ENCODE measurements at places on chromosomes 6 and 20.
A peak's percentile ranks its signal among the peaks of the same experiment; 100 is the strongest.

DNA sequence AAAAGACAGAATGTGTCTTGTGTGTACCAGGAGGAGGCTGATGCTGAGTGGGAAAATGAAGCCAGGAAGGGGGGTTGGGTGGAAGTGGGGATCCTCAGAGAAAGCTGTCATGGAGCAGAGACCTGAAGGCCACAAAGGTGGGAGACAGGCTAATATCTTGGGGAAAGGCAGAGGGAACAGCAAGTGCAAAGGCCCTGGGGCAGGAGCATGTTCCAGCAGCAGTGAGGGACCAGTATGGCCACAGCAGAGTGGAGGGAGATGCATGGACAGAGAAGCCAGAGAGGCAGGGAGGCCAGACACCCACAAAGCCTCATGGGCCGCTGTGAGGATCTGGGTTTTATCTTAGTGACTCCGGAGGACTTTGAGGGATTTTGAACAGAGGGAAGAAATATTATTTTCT lies 254.2 kb upstream of the SULF2 start:
- no peak for DNase-seq

DNA sequence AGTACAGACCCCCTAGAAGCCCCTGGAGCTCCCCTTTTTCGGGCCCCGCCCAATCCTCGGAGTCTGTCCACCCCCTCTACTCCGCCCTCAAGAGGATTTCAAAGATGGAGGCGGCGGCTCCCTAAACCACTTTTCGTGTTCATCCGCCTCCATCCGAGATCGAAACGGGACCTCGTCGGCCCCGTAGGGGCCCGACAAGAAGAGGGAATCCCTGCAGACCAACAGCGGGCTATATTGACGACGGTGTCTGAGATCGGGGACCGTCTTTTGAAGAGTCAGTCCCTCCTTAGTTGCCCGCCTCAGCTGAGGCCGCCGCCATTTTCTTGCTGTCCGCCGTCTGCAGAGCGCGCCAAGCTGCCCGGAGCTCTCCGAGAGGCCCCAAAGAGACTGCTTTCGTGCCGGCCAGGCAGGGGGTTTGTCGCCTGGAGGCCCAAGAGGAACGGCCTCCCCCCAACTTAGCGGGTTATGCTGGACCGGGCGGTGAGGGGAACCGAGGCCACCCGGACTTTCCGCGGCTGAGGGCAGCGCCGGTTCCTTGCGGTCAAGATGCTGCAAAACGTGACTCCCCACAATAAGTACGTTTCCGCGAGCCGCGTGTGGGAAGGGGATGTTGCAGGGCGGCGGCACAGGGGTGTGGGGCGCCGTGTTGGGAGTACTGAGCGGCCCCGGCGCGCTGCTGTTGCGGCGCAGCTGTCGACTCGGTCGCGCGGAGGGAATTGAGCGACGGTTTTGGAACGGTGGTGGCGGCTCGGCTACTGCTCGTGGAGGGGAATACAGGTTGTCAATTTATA lies 4.2 kb downstream of the BRD2 start:
- peak; percentile 56 for DNase-seq

DNA sequence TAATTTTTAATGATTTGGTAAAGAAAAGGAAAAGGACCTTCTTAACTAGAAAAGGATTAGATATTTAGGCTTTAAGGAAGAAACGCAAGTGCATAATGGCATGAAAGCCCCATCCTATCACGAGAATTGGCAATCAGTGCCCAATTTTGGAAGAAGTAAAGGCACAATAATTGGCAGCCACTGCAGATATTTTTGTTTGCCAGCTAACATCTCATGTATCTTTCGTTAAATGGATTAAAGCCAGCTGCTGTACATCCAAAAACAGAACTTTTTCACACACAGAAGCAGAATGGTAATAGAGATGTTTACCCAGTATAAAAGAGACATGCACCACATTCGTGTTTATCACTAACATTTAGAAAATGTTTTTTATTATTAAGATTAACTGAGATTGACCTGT lies 180.3 kb downstream of the C6orf118 start:
- DNase-seq, result no peak

GRCh38 chr6:36633915-36634314 lies 39.8 kb downstream of the SRSF3 start:
- peak; percentile 50 for DNase-seq

- DNase-seq, result no peak
Observed at GRCh38 chr20:23200413-23200812, 114.3 kb upstream of the CD93 start.

GRCh38 chr6:90126839-90127238 lies 169.8 kb downstream of the BACH2 start:
- no peak for DNase-seq

DNA sequence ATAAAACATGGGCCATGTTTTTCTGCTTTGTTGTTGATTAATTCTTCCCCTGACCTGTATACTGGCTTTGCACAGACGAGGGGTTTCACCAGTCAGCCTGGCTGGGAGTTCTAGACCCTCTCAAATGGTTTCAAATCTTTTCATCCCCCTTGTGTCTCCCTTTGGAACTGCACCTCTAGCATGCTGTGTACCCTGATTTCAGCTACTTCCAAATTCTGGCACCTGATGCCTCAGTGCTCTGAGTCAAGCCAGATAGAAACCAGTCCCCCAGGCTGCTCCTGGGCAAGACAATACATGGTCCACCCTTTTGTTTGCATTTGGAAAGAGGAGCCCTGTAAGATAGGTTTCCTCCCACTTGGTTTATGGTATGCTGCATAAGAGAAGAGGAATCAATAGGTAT lies 290.2 kb downstream of the BTBD3 start:
- DNase-seq, result no peak

GRCh38 chr6:68126089-68126749 lies 508.9 kb upstream of the ADGRB3 start:
- DNase-seq, result no peak

GRCh38 chr6:106572875-106573585 lies 56.3 kb downstream of the RTN4IP1 start:
- no peak for DNase-seq

GRCh38 chr20:55394592-55394991 lies 610.7 kb downstream of the CBLN4 start:
- no peak for DNase-seq

DNA sequence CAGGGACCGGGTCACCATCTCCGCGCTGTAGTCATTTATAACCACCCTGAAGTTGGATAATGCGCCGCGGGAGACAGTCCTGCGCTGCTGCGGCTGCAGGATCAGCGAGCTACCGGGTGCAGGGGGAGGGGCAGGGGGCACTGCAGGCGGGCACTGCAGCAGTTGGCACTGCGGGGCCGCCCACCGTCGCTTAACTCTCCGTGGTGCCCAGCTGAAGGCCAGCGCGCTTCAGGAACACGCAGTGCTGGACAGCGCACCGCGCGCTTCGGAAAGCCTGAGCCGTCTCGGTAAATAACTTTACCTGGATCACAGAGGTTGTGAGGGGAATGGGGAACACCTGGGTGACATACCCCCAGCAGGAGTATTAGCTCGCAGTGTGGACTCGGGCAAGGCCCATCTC lies 12.4 kb upstream of the LRFN2 start:
- no peak for DNase-seq

DNA sequence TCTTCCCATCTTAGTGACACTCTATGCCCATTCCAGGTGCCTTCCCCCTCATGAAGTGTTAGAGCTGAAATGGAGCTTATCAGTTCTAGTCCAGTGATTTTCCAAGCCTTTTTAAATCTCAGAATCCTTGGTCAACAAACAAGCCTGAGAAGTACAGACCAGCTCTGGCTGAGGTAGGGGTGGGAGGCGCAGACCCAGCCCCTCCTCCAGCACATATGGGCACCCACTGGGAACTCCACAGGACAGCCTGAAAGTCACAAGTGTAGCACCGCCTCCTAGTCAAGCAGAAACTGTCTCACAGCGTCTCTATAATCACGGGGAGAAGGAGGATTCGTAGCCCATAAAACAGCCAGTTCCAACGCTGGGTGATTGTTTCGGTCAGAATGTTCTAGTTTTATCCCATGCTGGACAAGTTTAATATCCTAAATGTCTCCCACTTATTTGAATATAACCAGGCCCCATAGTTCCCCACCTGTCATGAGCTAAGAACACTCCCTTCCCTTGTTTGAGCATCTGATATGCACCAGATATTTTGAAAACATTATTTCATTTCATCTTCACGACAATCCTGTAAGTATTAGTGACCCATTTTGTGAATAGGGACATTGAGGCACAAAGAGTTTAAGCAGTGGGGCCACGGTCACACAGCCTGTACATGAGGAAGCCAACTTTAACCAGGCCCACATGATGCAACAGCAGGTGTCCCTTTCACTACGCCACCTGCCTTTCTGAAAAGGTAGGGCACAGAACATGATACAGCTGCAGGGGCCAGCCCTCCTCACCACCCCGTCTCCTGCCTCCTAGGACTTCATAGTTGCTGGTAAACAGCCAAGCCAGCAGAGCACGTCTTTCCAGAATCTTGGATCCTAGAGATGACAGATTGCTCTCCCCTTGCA lies 40.1 kb downstream of the TRAF3IP2 start:
- peak; percentile 89 for DNase-seq

DNA sequence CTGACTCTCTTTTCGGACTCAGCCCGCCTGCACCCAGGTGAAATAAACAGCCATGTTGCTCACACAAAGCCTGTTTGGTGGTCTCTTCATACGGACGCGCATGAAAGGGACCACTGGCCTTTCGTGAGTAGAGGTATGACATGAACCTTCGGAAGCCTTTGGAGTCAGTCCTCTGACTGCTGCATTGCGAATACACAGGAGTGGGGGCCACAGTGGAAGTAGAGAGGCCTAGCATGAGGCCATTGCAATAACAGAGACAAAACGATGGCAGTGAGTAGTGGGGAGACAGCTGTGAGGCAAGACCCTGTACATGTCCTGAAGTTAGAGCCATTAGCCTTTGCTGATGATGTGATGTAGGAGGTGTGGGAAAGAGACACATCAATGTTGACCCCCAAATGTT lies 56.4 kb downstream of the SMPDL3A start:
- no peak for DNase-seq

DNA sequence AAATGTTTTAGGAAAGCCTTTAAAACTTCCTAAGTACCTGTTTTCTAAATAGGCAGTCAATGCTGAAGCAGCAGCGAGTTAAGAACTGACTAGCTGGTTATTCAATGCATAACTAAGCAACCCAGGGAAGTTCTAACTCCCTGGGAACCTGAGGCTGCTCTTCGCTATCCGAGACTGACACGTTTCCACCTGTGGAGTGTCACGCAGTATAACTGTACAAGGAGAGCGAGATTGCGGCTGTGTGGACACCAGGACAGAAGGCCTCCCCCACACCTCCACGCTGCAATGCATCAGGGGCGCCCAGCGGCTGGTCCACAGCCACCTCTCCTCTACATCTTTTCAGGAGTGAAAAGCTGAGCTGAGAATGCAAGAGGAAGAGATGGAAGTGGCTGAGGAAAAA lies 8.0 kb downstream of the PXDC1 start:
- DNase-seq, result no peak

DNA sequence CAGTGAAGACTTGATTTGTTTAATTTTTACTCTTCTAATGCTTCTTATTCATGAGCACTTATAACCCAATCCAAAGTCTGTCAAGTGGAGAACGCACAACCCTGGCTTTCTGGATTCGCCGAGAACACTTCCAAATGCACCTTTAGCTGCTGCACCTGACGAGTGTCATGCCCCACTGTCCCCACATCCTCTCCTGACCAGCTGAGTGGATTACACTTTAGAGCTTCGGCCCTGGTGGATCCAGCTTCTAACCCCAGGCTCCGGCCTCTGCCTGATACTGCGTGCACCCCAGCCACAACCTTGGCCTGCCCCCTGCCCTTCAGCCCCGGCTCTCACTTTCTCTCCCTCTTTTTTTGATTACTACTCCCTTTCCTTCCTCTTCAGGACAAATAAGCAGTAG lies 258.8 kb downstream of the TMEM242 start:
- DNase-seq, result no peak

DNA sequence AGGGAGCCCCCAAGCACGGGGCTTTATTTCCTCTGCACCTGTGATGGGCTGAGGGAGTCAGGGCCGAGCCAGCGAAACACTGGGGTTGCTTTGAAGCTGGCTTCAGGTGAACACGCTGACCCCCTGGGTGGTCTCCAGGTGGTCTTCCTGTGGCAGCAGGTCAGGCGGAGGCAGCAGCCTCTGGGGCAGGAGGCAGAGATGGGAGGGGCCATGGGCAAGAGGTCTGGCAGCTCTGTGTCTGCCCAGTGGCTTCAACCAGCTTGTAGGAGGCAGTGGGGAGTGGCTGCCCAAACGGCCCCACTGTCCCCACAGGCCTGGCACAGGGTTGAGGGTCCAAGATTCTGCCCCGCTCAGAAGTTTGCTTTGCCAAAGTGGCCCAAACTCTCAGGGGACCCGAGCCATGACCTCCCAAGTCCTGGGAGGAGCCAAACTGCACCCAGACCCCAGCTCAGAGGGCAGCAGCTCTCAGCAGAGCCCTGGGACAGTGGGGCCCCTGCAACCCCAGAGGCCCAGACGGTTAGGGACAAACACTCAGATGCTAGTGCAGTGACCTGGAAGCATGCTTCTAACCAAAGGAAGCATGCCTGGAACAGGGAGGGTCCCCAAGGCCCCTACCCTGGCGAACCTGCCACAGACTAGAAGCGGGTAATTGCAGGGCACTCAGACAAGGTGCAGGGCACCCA lies 15.3 kb downstream of the NTSR1 start:
- no peak for DNase-seq

GRCh38 chr20:21172626-21173025 lies 46.7 kb downstream of the KIZ start:
- no peak for DNase-seq

DNA sequence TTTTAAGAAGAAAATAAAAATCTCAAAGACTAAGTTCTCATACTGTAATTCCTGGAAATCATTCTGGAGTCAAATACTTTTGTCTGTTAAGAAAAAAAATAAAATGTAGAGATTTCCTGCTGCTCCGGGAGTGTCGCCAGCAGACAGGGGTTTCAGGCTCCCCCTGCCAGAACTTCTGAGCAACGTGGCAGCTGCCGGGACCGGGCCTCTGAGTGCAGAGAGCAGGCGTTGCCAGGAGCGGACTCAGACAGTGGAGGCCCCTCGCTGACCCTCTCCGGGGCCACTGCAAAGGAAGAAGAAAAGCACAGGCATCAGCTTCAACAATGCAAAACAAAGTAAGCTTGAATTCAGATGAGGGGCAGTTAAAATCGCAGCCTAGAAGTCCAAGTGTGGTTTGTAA lies 95.5 kb downstream of the THBS2 start:
- no peak for DNase-seq

- no peak for DNase-seq
Observed at GRCh38 chr20:10079964-10080363, 45.2 kb downstream of the ANKEF1 start.

GRCh38 chr6:53794137-53794719 lies 577 bp upstream of the LRRC1 start:
- DNase-seq, result peak; percentile 77

- DNase-seq, result no peak
Observed at GRCh38 chr20:45060294-45060693, 40.6 kb downstream of the KCNS1 start.

GRCh38 chr6:37239526-37239925 lies 18.0 kb upstream of the TBC1D22B start:
- no peak for DNase-seq

DNA sequence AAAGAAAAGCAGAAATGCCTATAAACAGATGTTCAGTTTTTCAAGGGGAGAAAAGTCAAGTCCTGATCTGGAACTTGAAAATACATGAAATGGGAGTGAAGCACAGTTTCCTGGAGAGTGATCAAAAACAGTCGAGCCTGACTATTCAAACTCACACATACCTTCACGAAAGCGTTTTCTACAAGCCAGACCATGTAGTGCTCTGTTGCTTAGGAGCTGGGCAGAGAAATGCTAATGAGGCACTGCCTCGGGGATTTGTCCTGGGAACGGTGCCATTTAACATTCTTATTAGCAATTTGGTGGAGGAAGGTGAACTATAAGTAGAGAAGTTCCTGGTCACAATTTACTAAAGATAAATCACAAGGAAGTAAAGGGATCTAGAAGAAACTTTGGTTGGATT lies 5.9 kb downstream of the NHSL1 start:
- DNase-seq, result peak; percentile 6

GRCh38 chr6:133741375-133741861 lies 147.5 kb upstream of the TCF21 start:
- peak; percentile 48 for DNase-seq
